ENCODE measurements at places on chromosomes 7 and 10.

- DNase-seq, result no peak
These were observed 119.2 kb upstream of the ANK3 start for GRCh38 chr10:60508831-60509230.

GRCh38 chr7:38307640-38308039 lies 34.2 kb upstream of the TARP start:
- no peak for DNase-seq

DNA sequence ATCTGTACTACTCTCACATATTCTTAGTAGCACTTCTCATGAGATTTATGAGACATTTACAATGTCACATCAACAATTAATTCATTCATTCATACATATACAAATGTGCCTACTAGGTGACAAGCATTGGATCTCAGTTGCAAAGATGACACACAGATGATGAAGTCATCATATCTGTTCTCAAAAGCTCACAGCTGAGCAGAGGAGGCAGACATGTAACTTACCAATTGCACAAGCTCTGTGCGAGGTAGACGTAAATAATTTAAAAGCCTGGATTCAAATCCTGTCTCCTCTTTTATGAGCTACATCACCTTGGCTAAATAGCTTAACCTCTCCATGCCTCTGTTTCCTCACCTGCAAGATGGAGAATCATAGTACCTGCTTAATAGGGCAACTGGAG lies 109.4 kb upstream of the FAM133B start:
- DNase-seq, result no peak

DNA sequence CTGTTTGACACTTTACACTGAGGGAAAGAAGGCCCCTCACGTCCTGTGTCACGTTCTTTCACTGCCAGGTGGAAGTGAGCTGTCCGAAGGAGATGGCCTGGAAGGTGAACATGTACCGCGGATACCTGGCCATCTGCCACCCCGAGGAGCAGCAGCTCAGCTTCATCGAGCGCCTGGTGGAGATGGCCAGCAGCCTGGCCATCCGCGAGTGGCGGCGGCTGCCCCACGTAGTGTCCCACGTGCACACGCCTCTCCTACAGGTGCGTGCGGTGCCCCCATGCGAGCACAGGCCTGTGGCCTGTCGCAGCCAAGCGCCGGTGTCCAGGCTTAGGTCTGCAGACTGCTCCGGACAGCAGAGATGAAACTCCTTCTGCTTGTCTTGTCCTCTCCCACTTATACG lies 103.4 kb downstream of the TRRAP start:
- no peak for DNase-seq

DNA sequence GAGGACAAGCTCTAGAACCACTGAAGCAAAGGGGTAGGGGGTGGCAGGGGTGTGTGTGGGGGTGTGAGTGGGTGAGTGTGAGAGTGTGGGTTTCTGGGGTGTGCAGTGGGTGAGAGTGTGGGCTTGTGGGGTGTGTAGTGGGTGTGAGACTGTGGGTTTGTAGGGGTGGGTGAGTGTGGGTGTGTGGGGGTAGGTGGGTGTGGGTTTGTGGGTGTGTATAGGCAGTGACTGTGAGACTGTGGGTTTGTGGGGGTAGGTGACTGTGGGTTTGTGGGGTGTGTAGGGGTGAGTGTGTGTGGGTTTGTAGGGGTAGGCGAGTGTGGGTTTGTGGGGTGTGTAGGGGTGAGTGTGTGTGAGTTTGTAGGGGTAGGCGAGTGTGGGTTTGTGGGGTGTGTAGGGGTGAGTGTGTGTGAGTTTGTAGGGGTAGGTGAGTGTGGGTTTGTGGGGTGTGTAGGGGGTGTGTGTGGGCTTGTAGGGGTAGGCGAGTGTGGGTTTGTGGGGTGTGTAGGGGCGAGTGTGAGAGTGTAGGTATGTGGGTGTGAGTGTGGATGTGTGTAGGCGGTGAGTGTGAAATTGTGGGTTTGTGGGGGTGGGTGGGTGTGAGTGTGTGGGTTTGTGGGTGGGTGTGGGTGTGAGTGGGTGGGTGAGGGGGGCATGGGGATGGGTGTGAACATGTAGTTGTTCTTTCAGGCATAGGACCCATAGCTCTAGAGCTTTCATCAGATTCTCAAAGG lies 8.8 kb downstream of the NOS3 start:
- no peak for DNase-seq

DNA sequence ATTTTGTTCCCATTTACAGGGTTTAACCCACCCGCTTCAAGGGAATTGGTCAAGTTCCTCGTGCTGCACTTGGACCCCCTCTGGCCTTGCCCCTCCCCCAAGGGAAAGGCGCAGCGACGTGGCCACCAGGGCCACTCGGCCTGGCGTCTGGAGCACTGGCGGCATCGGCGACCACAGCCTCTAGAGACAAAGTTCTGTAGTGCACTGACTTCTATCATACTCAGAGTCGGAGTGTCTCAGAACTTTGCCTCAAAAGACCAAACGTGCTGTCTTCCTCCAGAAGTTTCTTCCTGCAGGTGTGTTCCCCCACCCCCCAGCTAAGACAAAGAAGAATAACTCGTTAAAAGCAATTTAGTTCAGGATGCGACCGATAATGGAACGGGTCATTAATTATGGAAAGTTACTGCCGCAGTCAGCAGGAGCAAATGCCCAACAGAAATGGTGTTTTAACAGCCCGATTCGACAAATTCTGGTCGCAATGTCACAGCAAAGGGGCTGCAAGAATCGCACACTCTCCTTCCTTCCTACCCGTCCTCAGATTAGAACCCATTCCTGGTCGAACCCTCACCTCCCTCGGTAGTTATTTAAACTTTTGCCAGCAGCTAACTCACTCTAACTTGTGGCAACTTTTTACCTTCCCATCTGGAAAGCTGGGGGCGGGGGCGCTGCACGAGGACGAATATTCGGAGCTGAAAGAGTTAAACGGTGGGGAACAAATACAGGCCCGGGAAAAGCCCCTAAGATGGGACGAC lies 202.1 kb upstream of the NFE2L3 start:
- DNase-seq, result no peak

- no peak for DNase-seq
These were observed 73.0 kb upstream of the CTTNBP2 start for GRCh38 chr7:117946151-117946633.

- DNase-seq, result no peak
These were observed 146.0 kb downstream of the SND1 start for GRCh38 chr7:127798023-127798422.

- no peak for DNase-seq
These were observed 9.2 kb downstream of the USP54 start for GRCh38 chr10:73581918-73582317.

- no peak for DNase-seq
These were observed 206.1 kb downstream of the POU6F2 start for GRCh38 chr7:39183796-39184195.

DNA sequence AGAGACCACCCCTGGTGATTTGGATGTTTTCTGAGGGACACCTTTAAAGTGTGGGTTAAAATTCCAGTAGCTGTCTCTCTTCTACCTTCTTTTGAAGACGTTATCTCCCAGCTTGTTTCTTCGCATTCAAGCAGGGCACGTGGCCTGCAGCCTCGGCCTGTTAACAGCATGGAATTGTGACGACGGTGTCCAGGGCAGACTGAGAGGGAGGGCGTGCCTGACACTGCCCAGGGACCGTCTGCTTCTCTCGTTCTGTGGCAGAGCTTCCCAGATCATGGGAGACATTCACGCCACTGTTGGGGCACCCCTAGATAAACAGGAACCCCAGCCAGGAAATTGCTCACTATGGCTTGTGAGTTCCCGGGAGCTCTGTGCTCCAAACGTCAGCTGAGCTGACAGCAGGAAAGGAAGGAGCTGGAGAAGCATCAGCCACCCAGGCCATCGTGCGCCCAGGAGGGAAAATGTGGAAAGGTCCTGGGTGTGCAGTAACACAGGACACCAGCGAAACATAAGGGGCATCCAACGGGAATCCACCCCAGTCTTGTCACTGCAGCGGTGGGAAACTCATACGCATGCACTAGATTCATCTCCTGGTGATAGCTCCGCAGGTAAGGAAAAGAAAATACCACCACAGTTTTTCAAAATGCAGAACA lies 41.1 kb upstream of the RBM33 start:
- DNase-seq, result no peak

DNA sequence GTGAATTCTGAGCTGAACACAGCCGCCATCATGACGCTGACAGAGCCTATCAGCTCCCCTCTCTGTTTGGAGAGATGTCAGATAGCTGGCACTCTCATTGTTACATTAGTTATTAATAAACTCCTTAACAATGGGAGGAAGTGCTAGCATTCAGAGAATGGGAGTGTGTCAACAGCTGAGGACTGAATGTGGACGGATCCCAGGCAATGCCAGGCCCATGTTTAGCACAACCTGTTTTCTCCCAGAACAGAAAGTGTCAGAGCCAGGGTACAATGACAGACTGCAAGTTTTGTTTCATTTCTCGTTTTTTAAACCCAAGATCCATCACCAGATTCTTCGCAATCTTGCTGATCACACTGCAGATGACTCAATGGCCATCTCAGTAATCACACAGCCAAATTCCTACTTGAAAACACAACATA lies 99.6 kb downstream of the PRPF18 start:
- no peak for DNase-seq

DNA sequence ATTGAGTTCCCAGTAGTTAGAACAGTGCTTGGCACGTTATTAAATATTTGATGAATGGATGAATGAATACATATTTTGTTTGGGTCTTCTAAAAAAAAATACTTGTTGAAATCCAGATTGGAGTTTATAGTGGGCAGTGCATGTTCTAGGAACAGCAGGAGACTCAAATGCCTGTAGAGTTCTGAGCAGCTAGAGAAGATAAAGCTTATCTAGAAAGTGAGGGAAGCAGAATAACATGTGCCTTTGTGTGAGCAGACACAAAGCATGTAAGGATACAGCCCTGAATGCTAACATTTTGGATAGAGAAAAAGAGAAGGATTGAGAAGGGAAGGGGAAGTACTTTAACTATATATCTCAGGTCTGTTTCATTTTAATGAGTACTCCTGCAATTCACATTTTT lies 71.9 kb downstream of the SRI start:
- no peak for DNase-seq

DNA sequence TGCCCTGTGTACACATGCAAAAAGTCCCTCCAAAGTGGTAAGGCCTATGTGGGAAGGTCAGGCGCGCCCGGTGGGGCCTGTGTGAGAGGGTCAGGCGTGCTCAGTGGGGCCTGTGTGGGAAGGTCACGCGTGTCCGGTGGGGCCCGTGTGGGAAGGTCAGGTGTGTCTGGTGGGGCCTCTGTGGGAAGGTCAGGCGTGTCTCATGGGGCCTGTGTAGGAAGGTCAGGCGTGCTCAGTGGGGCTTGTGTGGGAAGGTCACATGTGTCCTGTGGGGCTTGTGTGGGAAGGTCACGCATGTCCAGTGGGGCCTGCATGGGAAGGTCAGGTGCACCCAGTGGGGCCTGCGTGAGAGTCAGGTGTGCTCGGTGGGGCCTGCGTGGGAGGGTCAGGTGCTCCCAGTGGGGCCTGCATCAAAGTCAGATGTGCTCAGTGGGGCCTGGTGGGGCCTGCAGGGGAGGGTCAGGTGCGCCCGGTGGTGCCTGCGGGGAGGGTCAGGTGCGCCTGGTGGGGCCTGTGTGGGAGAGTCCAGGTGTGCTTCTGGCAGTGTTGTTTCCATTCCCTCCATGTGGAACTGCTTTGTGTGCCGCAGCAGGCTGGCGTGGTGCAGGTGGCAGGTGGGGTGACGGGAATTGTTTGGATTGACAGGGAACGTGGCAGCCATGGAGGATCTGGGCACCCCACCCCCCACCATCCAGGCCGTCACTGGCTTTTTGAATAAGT lies 15.4 kb downstream of the LRRC27 start:
- DNase-seq, result no peak

GRCh38 chr10:86648704-86649427 lies 5.5 kb upstream of the OPN4 start:
- no peak for DNase-seq

DNA sequence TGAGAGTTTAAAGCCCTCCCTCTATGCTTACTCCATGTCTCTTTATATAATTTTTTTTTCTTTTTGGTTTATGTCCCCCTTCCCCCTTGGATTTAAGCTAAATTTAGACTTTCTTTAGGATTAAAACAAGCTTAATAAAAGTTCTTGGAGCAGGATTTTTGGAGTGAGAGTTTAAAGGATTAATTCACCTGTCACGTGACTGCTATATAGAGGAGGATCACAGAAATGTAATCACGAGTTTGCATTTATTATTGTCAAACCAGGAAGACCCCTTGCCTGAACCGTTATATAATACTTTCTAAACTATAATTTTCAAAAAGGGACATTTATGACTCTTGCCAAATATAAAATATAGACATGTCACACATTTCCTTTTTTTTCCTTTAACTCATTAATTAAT lies 78.1 kb upstream of the IMMP2L start:
- no peak for DNase-seq

- no peak for DNase-seq
These were observed 36.7 kb upstream of the GRID1 start for GRCh38 chr10:86403183-86403797.

GRCh38 chr7:48887500-48887899 lies 36.8 kb upstream of the CDC14C start:
- DNase-seq, result no peak

DNA sequence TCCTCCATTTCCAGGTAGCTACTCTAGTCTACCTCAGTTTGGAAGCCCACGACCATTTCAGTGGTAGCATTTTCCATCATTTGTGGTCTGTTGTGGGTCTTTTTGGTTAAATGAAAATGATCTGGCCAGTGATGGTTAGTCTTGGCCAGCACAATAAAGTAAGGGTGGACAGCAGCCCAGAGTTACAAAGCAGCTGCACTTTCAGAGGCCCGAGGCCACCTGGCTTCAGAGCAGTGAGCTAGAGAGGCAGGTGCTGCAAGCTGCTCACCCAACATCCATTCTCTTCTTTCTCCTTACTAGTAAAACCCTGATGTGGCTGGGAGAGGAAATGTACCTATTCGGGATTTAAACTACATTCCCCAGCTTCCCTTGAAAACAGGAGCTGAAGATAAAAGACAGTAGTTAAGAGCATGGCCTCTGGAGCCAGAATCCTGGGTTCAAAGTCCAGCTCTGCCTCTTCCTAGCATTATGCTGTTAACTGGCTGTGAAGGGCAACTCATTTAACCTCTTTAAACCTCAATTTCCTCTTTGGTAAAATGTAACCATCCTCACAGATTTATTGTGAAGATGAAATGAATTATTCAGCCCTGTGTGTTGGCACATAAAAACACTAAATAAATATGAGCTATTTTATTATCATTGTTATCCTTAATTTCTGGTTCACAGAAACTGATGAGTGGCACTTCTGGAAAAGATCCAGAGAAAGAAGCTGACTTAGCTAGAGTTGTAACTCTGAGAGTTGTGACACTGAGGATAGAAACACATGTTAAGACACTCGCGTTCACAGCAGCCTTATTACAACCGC lies 517.4 kb downstream of the PARD3 start:
- DNase-seq, result peak; percentile 17

DNA sequence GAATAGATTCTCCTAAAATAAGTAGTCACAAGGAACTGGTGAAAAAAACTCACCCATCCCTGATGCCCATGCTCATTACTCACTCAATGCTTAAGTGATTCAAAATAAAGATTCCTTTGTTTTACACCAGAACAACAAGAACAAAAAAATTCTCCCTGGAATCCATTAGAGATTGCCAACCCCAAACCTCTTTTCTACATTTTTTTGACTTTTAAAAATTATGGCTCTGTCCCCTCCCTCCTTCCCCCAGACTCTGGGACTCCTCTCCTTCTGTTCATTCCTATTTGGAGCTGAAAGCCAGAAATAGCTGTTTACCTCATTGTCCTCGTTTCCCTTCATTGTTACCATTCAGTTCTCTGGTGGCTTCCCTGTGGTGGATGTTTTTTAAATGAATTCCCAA lies 63.2 kb upstream of the FHIP2A start:
- DNase-seq, result no peak

- DNase-seq, result peak; percentile 34
These were observed 91.0 kb upstream of the STRIP2 start for GRCh38 chr7:129343099-129343700.

Measured in NCI-H748 treated with DMSO at 0.1 percent for 48 hours (cell line).